ENCODE measurements at places on chromosomes 5 and 9.
A peak's percentile ranks its signal among the peaks of the same experiment; 100 is the strongest.

- no peak for DNase-seq
Observed at GRCh38 chr9:124040186-124040931, 28.8 kb downstream of the LHX2 start.

DNA sequence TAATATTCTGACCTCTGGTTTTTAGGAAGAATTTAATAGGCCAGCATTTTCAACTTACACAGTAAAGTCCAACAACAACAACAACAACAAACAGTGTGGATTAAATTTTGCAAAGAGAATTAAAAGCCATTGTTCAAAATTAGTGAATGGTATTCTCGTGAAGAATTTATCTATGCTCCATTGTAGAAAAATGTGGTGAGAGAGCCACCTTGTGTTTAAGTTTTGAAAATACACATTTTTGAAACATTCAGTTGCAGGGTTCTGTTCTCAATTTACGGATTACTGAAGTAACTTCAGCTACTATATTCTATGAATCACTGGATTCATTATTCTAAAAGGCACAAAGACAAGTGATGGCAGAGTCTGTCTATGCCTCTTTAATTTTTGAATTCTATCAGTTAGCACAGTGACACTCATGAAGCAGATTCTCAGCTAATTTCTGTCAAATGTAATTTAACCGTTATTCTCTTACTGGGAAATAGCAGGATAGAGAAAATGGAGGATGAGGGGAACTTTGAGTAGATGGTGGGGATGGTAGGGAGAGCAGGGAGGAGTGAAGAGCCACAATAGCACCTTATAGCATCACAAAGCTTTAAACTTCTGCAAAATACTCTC is 11.0 kb downstream of the CCDC152 start:
- DNase-seq: peak; percentile 44

DNA sequence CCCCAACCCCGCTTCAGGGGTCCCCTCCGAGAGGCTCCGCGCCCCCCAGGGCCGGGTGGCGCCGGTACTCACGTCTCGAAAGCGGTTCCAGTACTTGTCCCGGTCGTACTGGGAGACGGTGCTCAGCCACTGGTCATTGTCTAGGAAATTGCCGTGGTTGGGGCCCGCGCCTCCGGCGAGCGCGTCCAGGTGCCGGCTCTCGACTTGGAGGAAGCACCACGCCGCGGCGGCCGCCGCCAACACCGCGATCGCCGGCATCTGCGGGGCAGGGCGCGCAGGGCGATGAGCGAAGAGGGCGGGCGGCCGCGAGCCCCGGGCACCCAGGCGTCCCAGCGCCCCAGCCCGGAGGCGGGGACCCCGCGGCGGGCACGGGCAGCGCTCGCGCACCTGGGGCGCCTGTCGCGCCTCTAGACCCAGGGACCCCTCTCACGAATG is 808 bp downstream of the SPOCK1 start:
- no peak for DNase-seq

DNA sequence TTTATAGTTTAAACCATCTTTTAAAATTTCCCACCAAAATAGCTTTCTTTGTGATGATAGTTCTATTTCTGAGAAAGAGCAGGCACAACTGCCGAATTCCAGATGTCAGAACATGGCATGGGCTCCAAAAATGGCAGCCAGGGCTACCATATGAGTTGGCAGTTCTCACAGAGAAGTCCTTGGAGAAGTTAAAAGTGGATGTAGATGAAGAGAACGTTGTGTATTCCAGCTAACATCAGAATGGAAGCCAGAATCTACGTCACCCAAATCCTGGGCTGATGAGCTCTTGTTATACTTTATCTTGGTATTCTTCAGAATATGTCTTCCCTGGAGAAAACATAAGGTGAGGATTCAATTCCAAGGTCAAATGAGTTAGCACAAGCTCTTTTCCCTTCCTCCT is 66.9 kb upstream of the BASP1 start:
- no peak for DNase-seq

DNA sequence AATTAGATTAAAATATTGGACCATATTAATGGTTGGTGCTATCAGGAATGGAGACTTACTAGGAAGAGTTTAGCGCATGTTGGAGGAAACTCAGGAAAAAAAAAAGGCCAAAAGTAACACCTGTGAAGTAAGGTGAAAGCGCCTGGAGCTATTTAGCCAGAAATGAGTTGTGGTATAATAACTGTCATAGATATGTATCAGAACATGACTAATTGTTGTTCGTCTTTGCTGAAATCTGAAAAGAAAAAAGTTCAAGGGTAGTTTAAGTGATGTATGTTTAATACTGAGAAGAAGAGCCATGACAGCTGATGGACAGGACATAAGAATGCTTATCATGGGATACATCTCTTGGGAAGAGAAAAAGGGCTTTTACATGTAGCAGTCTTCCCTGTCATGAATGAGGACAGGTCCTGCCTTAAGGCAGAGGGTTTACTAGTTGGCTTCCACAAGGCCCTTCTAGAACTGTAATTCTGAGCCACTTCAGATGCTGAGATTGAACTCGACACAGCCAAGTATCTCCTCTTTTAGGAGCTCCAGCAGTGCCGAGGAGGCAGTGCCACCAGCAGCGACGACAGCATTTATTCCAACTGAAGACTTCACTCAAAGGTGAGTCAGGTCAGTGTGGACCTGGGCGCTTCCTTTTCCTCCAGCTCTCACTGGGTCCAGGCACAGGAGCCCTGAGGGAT is 940 bp upstream of the CAMK4 start:
- DNase-seq: peak; percentile 62

- no peak for DNase-seq
Observed at GRCh38 chr9:113307396-113307975, 4.3 kb upstream of the RNF183 start.

DNA sequence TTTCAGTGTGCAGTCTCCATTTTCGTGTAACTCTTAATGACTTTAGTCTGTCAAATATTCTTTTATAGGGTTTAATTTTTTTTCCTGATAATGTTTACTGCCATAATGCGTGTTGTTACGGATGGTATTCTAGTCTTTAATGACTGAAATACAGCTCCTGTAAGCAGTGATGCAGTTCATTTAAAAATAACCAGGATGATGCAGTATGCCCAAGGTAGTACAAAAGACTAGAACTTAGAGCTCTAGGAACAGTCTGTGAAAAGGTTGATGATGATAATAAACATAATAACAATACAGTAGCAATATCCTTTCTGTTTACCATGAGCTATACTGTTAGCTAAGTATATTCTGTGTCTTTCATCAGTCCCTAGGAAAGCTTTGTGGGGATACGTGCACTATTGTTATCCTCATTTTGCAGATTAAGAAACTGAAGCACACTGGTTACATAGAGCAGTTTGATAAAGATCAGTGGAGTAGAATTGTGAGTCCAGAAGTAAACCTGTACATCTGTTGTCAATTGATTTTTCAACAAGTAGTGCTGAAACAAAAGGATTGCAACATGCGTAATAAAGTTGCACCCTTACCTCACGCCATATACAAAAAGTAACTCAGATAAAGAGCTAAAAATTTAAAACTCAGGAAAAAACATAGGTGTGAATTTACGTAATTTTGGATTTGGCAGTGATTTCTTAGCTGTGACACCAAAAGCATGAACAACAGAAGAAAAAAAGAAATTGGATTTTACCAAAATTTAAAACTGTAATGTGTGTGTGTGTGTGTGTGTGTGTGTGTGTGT is 64.5 kb downstream of the MTREX start:
- DNase-seq: no peak

DNA sequence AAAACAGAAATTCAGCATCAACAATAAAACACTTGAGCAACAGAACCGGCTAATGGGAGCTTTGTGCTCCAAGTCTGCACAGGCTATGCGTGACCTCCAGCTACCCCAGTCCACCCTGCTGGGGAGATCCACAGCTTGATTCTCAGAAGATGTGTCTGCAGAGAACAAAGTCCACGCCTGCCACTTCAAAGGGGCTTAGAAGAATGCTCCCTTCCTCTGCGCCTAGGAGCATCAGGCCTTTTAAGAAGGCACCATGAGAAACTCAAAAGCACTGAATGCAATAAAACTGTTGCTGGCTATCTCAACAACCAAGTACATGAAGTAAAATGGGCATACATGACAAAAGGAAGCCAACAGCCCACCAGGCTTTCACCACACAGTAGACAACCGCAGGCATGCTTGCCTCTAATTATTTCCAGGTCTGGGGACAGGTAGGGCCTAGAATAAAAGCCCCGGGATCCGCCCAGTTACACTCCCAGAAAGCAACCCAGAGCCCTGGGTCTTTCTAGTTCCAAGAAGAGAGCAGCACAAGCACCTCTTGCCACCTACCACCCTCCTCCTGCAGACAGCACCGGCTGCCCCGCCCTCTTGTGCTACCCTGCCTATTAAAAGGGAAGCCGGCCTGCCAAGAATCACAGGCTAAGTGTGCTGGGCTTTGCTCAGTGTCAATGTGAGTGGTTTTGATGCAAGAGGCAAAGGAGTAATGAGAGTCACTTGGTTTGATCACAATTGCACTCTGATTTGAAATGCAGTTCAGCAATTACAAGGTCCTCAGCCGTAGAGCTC is 123.2 kb downstream of the SPOCK1 start:
- no peak for DNase-seq

DNA sequence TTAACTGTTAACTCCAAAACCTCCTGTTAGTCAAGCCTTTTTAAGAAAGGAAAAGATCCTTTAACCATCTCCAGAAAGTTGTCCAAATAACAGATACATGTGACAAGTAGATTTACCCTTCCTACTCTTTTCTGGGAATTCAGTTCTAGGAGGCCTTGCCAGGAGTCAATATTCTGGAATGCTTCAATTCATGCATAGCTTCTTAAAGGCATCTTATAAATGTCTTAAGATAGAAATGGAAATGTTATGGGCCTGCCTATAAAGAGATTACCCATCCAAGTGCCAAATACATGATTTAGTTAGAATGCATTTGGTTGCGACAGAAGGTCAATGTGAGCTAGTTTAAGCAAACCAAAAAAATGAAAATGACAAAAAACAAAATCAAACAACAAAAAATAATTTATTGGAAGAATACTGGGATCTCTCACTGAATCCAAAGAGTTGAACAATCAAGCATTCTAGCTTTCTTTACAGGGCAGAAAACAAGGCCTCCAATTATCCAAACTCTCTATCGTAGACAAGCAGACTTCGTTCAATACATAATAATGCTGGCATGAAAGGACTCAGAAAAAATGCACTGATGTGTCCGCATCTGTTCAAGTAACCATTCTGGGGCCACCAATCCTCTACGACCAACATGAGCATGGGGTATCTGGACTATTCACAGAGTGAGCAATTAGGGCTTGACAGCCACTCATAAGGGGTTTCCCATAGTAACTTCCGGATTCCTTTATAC is 188.6 kb downstream of the CTNND2 start:
- DNase-seq: no peak

- no peak for DNase-seq
Observed at GRCh38 chr9:134483361-134484184, 157.3 kb downstream of the RXRA start.

- no peak for DNase-seq
Observed at GRCh38 chr9:125730168-125730567, 17.0 kb upstream of the PBX3 start.

- DNase-seq: no peak
Observed at GRCh38 chr5:311963-312362, 9.6 kb upstream of the AHRR start.

Measured in CD4-positive, alpha-beta T cell treated with Interleukin-4 for 4 hours (primary cell).